ENCODE measurements at places on chromosomes 6 and 20.

- DNase-seq: no peak
- no peak overlapping the region for H3K27ac ChIP-seq
- no peak overlapping the region for H3K4me3 ChIP-seq
- H3K4me1 ChIP-seq: no peaks in the 10 kb centered on the region
These were observed 22.2 kb downstream of the CST8 start for GRCh38 chr20:23513164-23513563.

DNA sequence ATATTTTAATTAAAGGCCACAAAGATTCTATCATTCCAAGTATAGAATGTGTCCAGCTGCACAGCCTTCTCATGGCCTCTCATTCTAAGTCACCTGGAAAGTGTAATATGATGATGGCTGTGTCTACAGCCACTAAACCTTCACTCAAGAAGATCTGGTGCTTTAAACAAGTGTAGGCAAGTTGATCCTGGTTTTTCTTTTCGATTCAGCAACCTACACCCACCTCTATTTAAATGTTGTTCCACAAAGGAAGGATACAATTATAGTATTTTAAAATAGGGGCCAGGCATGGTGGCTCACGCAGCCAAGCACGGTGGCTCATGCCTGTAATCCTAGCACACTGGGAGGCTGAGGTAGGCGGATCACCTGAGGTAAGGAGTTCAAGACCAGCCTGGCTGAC, 25.5 kb upstream of the DST start:
- H3K27ac ChIP-seq: no peak overlapping the region
- DNase-seq: no peak
- H3K36me3 ChIP-seq: no peaks in the 10 kb centered on the region
- no peaks in the 10 kb centered on the region for H3K27me3 ChIP-seq

- no peaks in the 10 kb centered on the region for H3K27me3 ChIP-seq
- H3K27ac ChIP-seq: no peak overlapping the region
- no peak overlapping the region for H3K4me3 ChIP-seq
- peaks cover 20% of the 10 kb centered on the region for H3K4me1 ChIP-seq
These were observed 51.7 kb downstream of the CPXM1 start for GRCh38 chr20:2748551-2749342.

GRCh38 chr20:25323496-25324246, 67.0 kb downstream of the ABHD12 start:
- no peaks in the 10 kb centered on the region for H3K27me3 ChIP-seq
- H3K4me1 ChIP-seq: peaks cover 2% of the 10 kb centered on the region
- no peak overlapping the region for H3K27ac ChIP-seq
- H3K4me3 ChIP-seq: no peak overlapping the region
- no peaks in the 10 kb centered on the region for H3K36me3 ChIP-seq

GRCh38 chr20:8433291-8433690, 301.2 kb downstream of the PLCB1 start:
- no peaks in the 10 kb centered on the region for H3K27me3 ChIP-seq
- H3K27ac ChIP-seq: no peak overlapping the region
- no peak for DNase-seq

DNA sequence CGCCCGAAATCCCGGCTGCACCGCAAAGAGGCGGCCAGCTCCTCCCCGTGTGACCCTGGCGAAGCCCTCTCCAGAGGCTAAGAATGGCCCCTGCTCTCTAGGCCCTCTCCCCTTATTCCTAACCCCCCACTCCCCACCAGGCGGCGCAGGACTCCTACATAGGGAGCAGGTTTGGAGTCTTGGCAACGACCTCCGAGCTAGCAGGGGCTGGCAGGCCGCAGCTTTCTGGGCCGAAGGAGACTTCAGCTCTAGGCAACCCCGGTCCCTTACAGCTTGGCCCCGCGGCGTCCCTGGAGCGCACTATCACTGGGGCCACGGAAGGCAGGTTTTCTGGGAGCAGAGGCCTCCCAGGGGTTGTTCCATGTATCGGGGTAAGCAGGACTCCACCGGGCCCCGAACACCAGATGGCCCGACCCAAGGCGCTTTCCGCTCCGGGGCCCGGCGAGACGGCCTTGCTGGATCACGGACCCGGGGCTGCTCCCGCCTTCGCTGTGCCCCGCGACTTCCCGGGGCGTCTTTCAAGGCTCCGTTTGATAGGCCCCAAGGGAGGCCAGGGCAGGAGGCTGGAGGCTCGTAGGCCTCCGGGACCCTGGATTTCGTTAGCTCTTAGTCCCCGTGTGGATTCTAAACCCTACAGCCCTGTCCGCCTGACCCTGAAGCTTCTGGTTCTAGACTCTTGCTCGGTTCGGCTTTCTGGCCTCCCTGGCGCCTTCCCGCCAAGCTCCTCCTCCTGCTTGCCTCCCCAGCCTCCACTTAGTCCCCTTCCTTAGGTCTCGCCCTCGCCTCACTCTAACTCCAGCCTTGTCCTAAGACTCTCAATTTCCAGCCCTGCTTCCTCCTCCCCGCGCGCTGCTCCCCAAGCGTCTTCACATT, 1.9 kb downstream of the SLC32A1 start:
- no peaks in the 10 kb centered on the region for H3K36me3 ChIP-seq
- H3K4me1 ChIP-seq: peaks cover 23% of the 10 kb centered on the region
- DNase-seq: no peak
- H3K27ac ChIP-seq: no peak overlapping the region

DNA sequence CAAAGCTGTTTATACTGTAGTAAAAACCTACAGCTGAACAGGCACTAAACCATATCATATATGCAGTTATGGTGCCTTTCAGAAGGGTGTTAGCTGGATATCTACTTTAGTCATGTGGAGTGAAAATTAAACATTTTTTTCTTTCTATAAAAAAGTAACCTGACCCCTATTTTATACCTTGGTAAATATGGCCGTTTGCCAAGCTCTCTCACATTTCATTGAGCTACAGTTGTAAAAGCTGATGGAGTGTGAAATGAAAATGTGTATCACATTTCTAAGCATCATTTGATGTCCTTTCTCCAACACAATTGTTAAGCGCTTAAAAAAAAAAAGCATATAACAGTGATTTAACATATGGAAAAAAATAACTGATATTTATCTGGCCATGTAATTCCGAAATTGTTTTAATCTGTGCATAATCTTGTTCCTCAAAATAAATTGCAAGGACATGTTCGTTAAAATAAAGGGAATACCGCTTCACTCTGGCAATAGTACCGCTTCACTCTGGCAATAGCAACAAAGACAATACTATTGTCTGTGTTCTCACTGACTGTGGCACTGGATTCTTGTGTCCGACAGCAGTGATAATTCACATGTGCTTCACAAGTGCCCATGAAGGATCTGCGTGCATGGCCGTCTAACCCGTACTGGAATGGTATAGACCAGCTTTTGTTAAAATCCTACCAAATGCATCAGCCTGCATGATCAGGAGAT, 391.8 kb upstream of the SOX4 start:
- H3K36me3 ChIP-seq: no peaks in the 10 kb centered on the region
- no peaks in the 10 kb centered on the region for H3K4me1 ChIP-seq
- no peaks in the 10 kb centered on the region for H3K27me3 ChIP-seq
- DNase-seq: no peak
- no peak overlapping the region for H3K4me3 ChIP-seq
- H3K27ac ChIP-seq: no peak overlapping the region

DNA sequence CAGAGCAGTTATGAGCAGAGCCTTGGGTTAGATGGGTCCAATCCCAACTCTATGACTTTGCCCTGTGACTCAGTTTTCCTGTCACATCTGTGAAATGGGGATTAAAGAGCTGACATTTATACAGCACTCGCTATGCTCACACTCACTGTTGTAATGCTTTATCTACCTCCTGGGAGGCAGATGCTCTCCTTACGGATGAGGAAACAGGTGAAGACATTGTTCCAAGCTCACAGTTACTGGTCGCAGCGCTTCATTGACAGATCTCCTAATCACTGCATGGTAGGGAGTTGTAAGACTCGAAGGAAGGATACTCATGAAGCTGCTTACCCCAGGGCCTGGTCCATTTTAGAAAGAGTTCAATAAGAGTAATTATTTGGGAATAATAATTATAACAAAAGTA, 2.9 kb upstream of the MYLK2 start:
- no peak overlapping the region for H3K4me3 ChIP-seq
- no peak for DNase-seq
- H3K27ac ChIP-seq: no peak overlapping the region
- no peaks in the 10 kb centered on the region for H3K4me1 ChIP-seq
- H3K27me3 ChIP-seq: no peaks in the 10 kb centered on the region

GRCh38 chr6:21213492-21213891, 380.1 kb upstream of the SOX4 start:
- peaks cover 24% of the 10 kb centered on the region for H3K36me3 ChIP-seq
- H3K27ac ChIP-seq: no peak overlapping the region
- no peak for DNase-seq
- no peak overlapping the region for H3K4me3 ChIP-seq
- H3K27me3 ChIP-seq: no peaks in the 10 kb centered on the region

DNA sequence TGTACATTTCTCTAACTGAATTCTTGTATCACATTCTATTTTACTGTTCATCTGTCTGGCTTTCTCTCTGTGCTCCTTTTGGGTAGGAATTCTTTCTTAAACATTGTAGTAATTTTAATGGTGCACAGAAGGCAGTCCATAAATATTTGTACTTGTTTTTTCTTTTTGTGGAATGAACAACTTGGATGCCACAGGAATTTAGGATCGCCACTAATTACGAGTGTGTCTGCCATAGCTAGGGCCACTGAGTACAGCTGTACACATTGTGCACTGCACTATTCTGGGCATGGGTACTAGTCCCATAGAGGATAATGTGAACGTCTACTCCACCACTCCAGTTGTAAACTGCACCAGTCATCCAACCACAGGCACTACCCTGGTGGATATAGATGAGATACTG, 39.3 kb upstream of the TMEM200A start:
- no peak overlapping the region for H3K4me3 ChIP-seq
- no peaks in the 10 kb centered on the region for H3K4me1 ChIP-seq
- no peaks in the 10 kb centered on the region for H3K27me3 ChIP-seq
- DNase-seq: no peak
- H3K36me3 ChIP-seq: no peaks in the 10 kb centered on the region

- no peak overlapping the region for H3K4me3 ChIP-seq
- no peak for DNase-seq
- no peaks in the 10 kb centered on the region for H3K4me1 ChIP-seq
- no peak overlapping the region for H3K27ac ChIP-seq
- H3K36me3 ChIP-seq: no peaks in the 10 kb centered on the region
- no peaks in the 10 kb centered on the region for H3K27me3 ChIP-seq
These were observed 45.6 kb downstream of the HDAC2 start for GRCh38 chr6:113925378-113925777.

DNA sequence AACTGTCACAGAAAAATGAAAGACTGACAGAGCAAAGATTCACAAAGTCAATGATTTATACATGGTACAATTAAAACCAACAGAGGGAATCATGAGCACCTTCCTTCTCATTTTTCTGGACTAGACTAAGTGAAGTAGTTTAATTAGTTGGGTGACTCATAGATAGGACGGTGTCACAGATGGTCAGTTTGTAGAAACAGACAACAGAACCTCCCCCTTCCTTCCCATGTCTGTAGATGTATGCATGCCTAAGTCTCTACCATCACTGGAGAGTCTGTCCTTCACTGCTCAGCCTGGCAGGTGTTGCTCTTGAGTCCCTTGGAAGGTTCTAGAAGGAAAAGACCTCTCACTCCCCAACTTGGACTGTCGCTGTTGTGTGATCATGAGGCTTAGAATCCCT, 75.4 kb upstream of the EEF1E1 start:
- no peaks in the 10 kb centered on the region for H3K36me3 ChIP-seq
- no peak overlapping the region for H3K4me3 ChIP-seq
- no peaks in the 10 kb centered on the region for H3K27me3 ChIP-seq
- no peaks in the 10 kb centered on the region for H3K4me1 ChIP-seq

- no peak for DNase-seq
- H3K36me3 ChIP-seq: no peaks in the 10 kb centered on the region
- H3K27me3 ChIP-seq: no peaks in the 10 kb centered on the region
- peaks cover 8% of the 10 kb centered on the region for H3K4me1 ChIP-seq
- H3K4me3 ChIP-seq: no peak overlapping the region
- H3K27ac ChIP-seq: no peak overlapping the region
These were observed 38.1 kb upstream of the TMEM181 start for GRCh38 chr6:158521759-158522158.

- H3K36me3 ChIP-seq: no peaks in the 10 kb centered on the region
- no peak for DNase-seq
- H3K27ac ChIP-seq: no peak overlapping the region
These were observed 413.2 kb downstream of the GJA1 start for GRCh38 chr6:121848523-121849255.

GRCh38 chr6:100175814-100176310, 181.8 kb upstream of the MCHR2 start:
- no peaks in the 10 kb centered on the region for H3K27me3 ChIP-seq
- H3K36me3 ChIP-seq: no peaks in the 10 kb centered on the region
- no peak overlapping the region for H3K27ac ChIP-seq
- no peak overlapping the region for H3K4me3 ChIP-seq
- H3K4me1 ChIP-seq: no peaks in the 10 kb centered on the region

DNA sequence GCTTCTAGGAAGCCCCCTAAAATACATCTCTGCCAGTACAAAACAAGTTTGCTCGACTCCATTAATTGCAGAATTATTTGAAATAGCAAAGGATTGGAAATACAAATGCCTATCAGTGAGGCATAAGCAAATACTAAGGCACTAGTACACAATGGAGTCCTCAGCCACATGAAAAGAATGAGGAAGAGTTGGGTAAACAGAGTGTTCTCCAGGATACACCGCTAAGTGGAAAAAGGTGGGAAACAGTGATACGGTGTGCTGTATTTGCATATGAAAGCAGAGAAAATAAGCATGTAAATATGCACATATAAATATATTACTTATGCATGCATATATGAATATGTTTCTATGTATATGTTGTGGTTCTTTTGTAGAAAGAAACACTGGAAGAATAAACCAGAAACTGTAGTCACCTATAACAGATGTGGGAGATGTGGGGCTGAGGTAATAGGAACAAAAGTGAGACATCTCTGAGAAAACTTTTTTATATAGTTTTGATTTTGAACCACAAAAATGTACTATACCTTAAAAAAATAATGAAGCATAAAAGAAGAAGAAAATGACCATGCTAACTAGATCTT, 143.4 kb upstream of the MYLIP start:
- no peaks in the 10 kb centered on the region for H3K36me3 ChIP-seq
- no peak overlapping the region for H3K27ac ChIP-seq
- DNase-seq: no peak
- H3K4me3 ChIP-seq: no peak overlapping the region
- H3K4me1 ChIP-seq: no peaks in the 10 kb centered on the region

GRCh38 chr20:47205577-47206123, 150.8 kb downstream of the ZMYND8 start:
- H3K4me3 ChIP-seq: no peak overlapping the region
- H3K36me3 ChIP-seq: peaks cover 28% of the 10 kb centered on the region
- H3K4me1 ChIP-seq: peaks cover 50% of the 10 kb centered on the region

DNA sequence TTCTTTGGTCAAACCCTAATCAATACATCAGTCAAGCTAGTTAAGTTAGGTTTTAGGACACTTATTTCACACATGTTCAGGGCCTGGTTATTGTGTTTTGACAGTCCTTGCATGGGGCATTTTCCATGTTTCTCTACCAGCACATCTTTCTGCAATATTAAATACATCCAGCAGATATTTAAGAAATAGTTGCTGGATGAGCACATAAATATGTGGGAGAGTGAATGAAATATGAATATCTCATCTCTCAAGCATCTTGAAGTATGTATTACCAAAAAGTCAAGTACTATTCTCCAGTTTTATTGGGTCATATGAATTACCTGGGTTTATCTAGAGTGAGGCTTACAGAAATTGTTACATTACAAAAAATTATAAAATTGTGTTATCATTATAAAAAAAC, 621.9 kb upstream of the GJE1 start:
- H3K27ac ChIP-seq: no peak overlapping the region
- no peak overlapping the region for H3K4me3 ChIP-seq
- no peaks in the 10 kb centered on the region for H3K4me1 ChIP-seq

Data from esophagus squamous epithelium (tissue), 5 donors.